Stimulated activated CD8-positive, alpha-beta memory T cell treated with anti-CD3 and anti-CD28 coated beads, Interleukin-7, amount 100 ng/mL, for 48 hours (primary cell): ENCODE measurements at places on chromosomes 6 and 20.

- DNase-seq, result no peak
Observed at GRCh38 chr6:119345114-119345513, 4.4 kb downstream of the MAN1A1 start.

DNA sequence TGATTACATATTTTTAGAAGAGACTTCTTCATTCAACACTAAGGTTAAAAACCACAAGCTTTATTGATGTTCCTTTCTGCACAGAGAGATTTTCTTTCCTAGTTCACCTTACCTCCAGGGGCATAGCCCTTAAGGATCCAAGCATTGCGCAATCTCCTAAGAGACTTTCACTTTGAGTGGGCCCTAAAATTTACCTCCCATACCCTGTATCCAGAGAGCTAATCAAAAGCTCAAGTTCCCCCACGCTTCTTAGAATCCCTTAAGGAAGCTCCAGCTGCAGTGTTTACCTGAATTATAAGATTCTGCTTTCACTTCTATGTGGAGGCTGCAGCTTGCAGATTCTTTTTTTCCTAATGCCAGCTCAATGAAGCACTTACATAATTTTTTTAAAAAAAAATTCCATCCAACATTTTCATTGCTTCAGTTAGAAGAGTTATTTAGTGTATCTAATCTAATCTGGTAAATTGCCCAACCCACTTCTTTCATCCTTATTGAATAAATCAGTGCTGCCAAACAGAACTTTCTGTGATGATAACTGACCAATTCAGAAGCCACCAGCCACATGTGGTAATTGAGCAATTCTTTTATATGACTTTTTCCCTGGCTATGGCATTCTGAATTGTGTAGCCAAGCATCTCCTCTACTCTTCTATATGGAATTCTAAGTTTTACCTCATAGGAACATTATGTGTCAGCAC lies 24.6 kb upstream of the SPTLC3 start:
- no peak for DNase-seq

GRCh38 chr20:19812056-19812455 lies 54.0 kb downstream of the RIN2 start:
- DNase-seq, result no peak

DNA sequence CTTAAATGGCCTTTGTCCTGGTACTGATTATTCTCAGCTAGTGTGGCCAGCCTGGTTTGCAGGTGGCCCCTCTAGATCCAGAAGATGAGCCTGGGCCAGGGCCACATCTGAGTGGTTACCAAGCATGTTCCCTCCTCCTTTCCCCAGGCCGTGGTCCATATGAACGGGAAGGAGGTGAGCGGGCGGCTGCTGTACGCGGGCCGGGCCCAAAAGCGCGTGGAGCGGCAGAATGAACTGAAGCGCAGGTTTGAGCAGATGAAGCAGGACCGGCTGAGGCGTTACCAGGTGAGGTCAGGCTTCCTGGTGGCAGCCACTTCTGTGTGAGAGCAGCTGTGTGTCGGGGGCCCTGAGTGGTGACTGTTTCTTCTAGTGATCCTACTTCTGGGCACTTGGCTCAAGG lies 11.6 kb downstream of the PABPC1L start:
- no peak for DNase-seq

- no peak for DNase-seq
Observed at GRCh38 chr6:43450699-43451131, 4.6 kb downstream of the DLK2 start.

DNA sequence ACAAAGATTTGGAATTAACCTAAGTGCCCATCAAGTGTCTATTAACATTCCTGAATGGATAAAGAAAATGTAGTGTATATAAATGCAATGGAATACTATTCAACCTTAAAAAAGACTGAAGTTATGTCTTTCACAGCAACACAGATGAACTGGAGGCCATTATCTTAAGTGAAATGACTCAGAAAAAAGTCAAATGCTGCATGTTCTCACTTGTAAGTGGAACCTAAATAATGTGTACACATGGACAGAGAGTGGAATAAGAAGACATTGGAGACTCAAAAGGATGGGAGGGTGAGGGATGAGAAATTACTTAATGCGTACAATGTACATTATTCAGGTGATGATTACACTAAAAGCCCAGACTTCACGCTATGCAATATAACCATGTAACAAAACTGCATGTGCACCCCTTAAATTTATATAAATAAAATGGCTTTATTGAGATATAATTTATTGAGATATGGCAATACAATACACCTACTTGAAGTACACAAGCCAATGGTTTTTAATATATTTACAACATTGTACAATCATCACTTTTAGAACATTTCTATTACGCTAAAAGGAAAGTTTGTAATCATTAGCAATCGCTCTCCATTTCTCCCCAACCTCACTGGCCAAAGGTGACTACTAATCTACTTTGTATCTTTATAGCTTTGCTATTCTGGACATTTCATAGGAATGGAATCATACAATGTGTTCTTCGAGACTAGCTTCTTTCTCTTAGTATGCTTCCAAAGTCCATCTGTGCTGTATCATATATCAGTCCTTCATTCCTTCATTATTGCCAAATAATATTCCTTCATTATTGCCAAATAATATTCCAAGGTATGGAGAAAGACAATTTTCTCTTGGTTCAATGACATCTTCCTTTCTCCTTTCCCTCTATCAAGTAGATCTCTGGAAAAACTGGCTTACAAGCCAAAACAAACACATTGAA lies 5.8 kb downstream of the STX7 start:
- no peak for DNase-seq

DNA sequence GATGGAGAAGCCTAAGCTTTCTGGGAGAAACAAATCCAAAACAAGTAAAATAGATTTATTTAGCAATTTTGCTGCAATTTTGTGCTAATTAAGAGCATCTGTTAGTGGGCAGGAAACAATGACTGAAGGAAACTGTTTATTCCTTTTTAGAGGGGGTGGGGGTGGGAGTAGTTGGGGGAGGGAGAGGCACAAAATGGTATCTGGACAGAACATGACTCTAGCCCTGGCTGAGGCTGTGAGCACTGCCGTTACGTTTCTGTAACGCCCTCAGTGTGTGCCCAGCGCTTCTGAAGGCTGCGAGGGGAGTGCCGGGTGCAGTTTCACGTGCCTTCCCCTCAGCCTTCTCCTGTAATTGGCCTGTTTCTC lies 28.8 kb downstream of the METTL24 start:
- no peak for DNase-seq

DNA sequence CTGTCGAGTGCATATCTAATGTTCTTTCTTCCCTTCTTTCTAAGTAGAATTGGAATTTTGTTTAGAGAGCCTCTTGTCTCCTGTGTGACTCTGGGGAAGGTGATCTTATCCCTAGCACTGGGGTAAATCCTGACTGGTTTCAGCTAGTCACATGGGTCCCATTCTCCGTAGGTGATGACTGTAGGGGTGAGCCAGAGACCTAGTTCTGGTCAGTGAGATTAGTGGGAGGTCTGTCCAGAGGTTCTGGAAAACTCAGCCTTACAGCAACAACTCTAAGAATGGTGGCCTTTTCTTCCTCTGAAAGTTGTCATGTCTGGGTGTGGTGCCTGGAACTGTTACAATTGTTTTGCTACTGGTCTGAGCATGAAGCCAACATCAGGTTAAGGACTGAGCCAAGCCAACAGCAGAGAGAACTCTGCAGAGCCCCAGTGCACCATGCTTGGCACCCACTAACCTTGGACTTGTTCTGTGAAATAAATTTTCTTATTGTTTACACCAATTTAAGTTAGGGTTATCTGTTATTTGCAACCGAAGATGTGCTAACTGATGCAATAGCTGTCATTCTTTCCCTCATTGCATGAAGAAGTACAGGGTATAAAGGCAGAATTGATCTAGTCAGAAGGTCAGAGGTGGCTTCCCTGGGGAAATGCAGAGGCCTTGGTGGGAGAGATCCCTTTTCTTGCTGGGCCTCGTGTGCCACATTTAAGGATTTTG lies 56.8 kb upstream of the TULP4 start:
- no peak for DNase-seq

GRCh38 chr6:79894939-79895338 lies 52.4 kb downstream of the ELOVL4 start:
- no peak for DNase-seq

DNA sequence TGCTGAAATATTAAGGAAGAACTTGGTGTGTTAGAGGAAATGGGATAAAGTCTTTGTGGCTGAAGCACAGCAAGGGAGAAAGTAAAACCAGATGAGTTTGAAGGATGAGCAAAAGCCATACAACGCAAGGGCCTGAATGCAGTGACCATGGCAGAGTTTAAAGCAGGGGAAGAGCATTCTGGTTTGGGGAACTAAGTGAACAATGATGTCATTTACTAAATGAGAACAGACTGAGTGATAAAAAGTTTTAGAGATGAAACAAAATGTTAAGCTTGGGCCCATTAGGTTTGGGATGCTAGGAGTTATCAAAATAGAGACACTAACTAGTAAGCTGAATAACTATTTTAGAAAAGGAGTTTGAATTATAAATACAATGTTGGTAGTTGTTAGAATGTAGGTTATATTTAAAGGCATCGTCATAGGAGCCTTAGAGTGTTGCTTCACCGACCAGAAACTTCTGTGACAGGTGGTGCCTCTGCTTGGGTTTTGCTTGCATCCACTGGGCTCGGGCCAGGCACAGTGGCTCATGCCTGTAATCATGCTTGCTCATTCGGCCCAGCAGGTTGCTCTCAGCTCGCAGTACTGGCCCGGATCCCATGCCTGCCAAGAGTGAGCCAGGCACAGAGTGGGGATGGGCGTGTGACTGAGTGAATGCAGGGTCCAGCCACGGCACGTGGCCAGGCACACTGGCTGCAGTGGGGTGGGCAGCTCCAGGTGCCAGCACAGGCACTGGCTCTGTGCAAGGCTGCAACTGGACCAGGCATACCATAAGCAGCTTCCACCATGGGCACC lies 37.4 kb upstream of the OPRM1 start:
- DNase-seq, result no peak
